ENCODE measurements at places on chromosomes 4 and X.

DNA sequence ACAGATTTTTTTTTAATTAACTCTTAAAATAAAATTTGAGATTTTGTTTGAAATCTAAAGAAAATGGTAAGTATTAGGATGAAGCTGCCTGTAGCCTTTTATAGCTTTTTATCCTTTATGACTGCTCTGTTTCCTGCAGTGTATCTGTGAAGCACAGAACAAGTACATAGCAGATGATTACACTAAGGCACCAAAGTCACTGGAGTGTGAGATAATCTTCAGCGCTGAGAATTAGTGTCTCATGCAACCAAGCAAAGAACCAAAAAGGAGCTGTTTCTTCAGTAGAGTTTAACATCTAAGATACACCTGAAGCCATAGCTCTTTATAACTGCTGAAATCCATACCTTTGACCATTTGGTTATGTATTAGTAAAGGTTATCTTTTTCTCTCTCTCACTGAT lies 1989.8 kb upstream of the PCDH10 start:
- no peak for DNase-seq

- no peak for DNase-seq
Measured at GRCh38 chr4:1288786-1289185, 905 bp upstream of the MAEA start.

GRCh38 chr4:113607998-113608397 lies 153.5 kb downstream of the CAMK2D start:
- DNase-seq, result no peak

GRCh38 chrX:96889726-96890125 lies 6.0 kb downstream of the RPA4 start:
- DNase-seq, result no peak

- no peak for DNase-seq
Measured at GRCh38 chrX:45001048-45001447, 128.1 kb downstream of the KDM6A start.

All from Ammon's horn (tissue), 1 donor.